ENCODE measurements at places on chromosomes 3 and 15. TPM values are rescaled to one million over a fixed set of nuclear protein-coding genes. Genes with fewer than 3 reads are reported as not detected.
A peak's percentile ranks its signal among the peaks of the same experiment; 100 is the strongest.

The ZNF774 gene
- total RNA-seq: 2.4 TPM

The RETNLB gene
- total RNA-seq: not detected

The GABRR3 gene
- not detected for total RNA-seq

The GOLGA8B gene
- total RNA-seq: 41.9 TPM

The PLD1 gene
- total RNA-seq: 45.6 TPM

The PLCL2 gene
- total RNA-seq: 3.6 TPM

The WDR49 gene
- not detected for total RNA-seq

The POPDC2 gene
- total RNA-seq: 1.9 TPM

The HYAL1 gene
- 35.5 TPM for total RNA-seq

DNA sequence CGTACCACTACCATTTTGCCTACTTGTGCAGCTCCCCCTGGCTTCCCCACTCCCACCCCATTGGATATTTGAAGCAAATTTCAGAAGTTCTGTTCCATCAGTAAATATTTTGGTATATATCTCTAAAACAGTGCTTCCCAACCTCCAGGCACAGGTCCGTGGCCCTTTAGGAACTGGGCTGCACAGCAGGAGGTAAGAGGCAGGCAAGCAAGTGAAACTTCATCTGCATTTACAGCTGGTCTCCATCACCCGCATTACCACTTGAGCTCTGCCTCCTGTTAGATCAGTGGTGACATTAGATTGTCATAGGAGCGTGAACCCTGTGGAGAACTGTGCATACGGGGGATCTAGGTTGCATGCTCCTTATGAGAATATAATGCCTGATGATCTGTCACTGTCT, 97.2 kb upstream of the LRRFIP2 start:
- no peak for DNase-seq

DNA sequence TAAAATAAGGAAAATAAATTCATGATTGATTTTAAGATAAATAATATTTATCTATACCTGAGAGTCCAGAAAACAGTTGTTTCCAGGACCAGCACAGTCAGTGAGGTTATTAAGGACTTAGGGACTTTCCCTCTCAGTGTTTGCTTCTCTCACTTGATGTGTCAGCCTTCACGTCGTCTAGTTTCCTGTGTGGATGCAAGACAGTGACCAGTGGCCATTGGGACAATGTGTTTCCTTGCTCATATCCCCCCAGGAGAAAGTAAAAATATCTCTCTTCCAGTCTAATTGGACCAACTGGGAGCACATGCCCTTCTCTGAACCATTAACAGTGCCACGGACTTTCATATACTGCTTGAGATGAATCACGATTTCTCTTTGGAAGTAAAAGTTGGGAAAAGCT, 157.8 kb upstream of the CTNNB1 start:
- no peak for DNase-seq

GRCh38 chr3:107637416-107638183, 114.8 kb downstream of the BBX start:
- DNase-seq: no peak

GRCh38 chr3:193269343-193270028, 28.5 kb downstream of the PLAAT1 start:
- no peak for DNase-seq

DNA sequence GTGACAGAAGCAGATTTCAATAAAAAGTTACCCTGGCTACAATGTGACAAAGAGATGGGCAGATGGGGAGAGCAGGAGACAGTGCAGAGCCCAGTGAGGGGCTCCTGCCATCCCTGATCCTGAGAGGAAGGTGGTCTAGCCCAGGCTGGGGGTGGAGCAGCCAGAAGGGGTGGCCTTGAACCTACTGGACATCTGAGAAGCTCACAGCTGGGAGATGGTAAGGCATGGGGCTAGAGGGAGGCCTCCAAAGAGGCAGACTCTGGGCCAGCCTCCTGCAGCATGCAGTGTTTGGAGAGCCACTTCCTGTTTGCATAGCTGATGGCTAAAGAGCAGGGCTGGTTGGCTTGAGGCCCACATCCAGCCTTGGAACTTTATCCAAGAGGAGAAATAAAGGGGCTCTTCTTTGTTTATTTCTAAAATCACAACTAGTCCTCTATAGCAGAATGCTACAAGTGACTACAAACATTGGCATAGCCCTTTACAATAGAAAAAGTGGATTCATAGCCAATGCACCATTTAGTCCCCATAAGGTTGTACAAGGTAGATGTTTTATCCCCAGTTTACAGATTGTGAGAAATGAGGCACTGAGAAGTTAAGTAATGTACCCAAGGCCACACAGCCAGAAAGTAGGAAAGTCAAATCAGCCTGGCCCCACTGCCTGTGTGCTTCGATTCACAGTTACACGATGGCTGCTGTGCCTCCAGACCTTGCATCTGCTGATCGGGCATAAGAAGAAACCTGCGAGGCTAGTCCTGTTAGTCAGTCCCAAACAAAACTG, 4.6 kb downstream of the EFCC1 start:
- DNase-seq: no peak

DNA sequence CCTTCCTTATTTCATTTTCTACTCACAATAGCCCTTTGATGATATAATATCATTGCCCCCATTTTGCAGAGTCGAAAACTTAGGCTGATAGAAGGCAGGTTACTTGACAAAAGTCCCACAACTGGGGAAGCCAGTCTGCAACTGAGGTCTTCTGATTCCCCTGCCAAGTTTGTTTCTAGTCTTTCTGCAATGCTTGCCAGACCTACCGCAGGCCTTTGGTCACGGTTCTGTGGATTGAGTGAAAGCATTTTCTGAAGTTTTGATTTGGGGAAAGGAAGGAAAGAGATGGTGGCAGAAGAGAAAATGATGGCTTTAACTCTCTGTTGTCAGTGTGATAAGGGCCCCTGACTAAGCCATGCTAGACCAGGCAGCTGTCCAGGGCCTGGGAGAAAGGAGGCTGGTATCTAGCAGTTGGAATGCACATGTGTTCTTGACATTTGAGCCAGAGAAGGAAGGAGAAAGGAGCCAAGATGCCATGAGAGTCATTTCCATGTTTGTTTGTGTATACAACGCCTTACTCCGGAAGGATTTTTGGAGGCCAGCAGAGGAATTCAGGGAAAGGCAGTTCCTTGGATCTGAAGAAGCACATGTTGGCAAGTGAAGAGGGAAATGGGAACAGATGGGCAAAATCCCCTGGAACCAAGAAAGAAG, 29.9 kb downstream of the FAH start:
- peak; percentile 15 for DNase-seq

DNA sequence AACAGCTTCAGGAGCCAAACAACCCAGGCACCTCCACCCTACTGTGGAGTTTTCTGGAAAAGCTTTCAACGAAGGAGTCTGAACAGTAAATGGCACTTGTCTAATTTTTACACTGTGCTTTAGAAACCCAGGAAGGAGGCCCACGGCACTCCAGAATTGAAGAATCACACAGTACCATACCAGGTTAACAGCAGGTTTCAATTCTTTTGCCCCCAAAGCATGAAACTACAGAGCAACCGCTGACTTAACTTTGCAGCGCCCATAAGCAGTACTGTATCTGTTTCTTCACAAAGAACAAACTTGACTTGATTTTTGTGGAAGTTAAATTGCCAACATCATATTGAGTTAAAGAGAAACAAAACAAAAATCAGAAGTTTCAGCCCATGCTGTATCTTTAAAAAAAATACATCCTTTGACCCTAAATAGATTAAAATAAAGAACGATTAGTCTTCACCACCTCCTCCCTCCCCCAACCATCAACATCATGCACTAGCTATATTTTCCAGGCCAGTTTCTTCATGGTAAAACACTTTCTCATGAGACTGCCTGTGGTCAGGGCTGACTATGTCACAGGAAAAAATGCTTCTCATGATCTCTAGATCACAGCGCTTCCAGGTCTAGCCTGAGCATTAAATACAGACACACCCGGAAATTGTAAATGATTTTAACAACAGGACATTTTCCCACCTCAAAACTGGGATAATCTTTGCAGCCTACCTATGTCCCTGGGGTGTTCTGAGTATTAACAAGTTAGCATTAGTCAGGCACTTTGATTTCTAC, 456.3 kb downstream of the FOXP1 start:
- DNase-seq: no peak

GRCh38 chr3:71744738-71745137, 8.9 kb upstream of the GPR27 start:
- DNase-seq: no peak

DNA sequence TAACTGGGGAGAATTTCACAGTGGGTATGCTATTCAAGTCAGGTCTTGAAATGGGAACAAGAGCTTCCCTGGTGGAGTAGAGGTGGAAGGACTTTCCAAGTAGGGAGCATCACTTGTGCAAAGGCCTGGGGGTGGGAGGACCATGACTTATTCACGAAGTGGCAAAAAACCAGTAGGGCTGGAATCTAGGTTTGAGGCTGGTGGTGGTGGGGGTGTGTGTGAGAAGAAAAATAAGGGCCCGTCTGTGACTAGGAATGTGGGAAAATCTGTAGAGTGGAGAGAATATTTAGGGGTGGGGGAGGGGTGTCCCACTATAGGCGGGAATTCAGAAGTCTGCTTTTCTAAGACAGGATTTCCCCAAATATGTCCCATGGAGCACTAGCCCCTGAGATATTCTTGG, 271.9 kb upstream of the TBL1XR1 start:
- no peak for DNase-seq

DNA sequence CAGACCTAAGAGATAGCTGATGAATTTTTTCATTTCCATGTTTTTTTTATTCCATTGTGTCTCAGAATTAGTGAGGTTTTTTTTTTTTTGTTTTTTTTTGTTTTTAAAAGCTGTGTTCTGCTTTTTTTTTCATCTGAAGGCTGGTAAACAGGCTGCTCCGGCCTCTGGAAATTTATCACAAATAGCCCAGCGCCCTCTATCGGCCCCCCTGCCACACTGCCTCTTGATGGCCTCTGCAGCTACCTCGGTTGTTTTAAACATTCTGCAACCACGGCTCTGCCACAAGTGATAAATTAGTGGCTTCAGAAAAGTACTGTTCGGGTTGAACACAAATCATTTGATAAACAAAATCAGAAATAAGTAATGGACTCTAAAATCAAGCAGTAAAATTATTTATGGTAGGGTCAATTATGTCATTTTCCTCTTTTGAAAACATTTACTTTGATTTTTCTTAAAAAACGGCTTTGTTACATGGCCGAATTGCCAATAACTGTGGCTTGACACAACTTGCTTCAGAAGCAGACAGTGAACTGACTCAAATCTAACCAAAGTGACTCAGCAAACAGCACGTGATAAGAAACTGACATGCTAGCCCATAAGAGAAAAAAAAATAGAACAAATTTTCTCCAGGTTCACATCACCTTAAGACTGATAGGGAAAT, 87.8 kb downstream of the RSL24D1 start:
- peak; percentile 41 for DNase-seq

GRCh38 chr3:9884555-9885165, 4.6 kb upstream of the CIDEC start:
- no peak for DNase-seq

DNA sequence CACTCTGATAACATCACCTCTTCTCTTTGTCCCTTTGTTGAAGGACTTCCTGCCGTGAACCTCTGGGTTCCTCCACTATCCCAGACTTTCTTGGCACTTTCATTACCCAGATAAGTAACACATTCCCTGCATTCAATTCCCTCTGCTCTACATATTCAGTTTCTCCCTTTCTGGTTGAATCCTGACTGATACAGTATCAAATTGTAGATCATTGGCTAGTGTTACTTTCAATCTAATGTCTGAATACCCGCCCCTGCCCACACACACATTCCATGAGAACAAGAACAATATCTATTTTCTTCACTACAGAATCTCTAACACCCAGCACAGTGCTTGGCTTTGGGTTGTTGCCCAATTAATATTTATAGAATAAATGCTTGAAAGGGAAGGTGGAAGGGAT, 163.5 kb downstream of the ABHD5 start:
- DNase-seq: no peak
